ENCODE measurements at places on chromosomes 1 and 21.

- DNase-seq, result no peak
Observed at GRCh38 chr1:103112546-103112945, 4.2 kb upstream of the COL11A1 start.

- DNase-seq, result no peak
Observed at GRCh38 chr1:209585672-209586071, 2.2 kb downstream of the CAMK1G start.

GRCh38 chr1:98364544-98364943, 297.0 kb upstream of the SNX7 start:
- DNase-seq, result no peak

- peak; percentile 67 for DNase-seq
Observed at GRCh38 chr1:19597496-19598309, 46.4 kb upstream of the NBL1 start.

Measured in hematopoietic multipotent progenitor cell treated with erythropoietin and hydrocortisone succinate and interleukin-3 and kit ligand, for 8 days (in vitro differentiated cells).